Hematopoietic multipotent progenitor cell treated with erythropoietin and hydrocortisone succinate and interleukin-3 and kit ligand, for 4 days (in vitro differentiated cells): ENCODE measurements at places on chromosomes 6 and 20.

DNA sequence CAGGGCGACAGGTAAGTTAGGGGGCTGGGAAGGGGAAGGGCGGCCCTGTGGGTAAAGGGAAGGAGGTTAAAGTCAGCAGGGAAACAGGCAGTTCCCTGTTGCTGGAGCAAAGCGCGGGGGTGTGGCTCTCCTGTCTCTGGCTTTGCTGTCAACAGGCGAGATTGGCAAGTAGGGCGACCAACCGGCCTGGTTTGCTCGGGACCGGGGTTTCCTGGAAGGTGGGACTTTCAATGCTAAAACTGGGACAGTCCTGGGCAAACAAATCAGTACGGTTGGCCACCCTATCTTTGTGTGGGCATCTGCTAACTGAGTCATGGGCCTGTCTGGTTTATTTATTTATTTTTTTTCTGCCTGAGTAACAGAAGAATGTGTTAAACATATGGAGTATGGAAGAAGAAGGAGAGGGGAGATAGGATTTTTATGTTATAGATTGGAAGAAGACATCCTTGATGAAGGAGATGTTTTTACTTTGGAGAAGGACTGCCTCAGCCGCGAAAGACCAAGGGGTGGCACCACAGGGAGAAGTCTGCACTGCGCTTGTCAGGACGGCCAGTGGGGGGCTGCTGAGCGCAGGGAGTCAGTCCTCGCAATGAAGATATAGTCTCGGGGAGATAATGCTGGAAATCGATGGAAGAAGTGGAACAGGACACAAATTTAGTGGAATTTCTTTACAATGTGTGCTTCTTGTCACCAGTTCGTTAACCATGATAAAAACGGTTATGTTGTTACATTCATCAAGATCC, 43.4 kb upstream of the ESR1 start:
- DNase-seq: peak; percentile 81

DNA sequence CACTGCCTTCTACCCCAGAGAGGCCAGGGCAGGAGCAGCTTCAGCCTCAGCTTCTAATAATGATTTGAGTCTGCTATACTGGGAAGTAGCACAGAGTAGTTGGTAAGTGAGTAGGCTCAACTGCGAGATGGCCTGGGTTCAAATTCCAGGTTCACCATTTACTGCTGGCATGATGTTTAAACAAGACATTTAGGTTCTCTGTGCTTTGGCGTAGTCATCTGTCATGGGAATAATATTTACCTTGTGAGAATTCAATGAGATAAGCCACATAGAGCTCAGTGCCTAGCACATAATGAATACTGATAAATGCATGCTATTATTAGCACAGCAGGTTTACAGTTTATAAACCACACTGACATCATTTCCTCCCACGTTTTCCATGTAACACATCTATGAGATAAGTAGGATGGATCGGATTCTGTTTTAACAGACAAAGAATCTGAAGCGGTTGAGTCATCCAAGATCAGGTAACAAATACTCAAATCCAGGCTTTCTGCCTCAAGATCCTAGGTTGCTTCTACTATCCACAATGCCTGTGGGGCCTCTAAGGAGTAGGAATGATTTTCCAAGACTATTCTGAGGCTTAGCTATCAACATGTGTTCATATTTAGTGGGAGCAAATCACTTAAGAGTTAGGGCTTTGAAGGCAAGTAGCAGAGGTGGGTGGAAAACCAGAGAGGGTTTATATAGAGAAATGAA, 72.9 kb upstream of the DTNBP1 start:
- DNase-seq: no peak

DNA sequence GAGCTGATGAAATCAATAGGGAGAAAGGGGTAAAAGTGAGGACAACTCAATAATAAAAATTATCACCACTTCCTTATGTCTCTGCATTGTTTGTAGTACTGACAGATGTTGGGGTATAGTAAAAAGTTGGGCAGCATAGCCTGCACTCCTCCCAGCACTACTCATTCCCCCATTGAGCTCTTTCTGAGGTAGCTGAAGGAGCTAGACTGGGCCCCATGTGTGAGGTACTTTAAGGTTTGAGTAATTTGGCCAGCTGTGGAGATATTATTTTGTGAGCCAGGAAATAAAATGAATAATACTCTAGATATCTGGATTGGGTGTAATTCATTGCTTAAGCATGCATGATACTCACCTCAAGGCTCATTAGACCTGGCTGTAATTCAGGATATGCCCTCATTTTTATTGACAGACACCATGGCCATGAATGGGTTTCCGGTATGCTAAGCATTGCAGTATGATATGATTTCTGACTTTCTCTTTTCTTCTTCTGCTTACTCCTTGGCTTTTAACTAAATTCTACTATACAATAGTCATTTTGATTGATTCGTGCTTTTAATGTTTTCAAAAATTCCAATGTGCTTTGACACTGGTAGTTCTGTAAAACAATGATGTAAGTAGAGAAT, 283.9 kb upstream of the RIMS1 start:
- no peak for DNase-seq

- no peak for DNase-seq
Observed at GRCh38 chr6:125947615-125948014, 9.0 kb upstream of the HINT3 start.
